ENCODE measurements at places on chromosomes 16 and 17.

DNA sequence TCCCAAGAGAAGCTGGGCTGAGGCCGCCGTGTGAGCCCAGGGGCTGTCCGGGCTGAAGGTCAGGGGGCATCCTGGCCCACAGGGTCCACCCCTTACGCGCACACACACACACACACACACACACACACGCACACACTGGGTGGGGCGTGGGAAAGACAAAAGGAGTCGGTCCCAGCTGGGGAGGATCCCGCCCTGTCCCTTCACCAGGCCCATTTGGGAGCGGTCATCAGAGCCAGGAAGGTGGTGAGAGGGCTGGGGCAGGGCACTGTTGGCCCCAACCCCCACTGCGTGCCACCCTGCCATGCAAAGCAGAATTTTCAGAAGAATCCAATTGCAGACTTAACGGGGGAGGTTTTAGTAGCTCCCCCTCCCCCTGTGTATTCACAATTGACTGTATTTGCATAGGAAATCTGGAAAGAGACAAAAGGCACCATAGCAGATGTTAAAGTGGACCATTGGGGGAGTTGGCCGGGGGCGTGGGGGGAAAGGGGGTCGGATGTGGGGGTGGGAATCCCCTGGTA is 11.3 kb upstream of the CD300A start:
- DNase-seq, result no peak

GRCh38 chr16:62280506-62280905 is 244.3 kb upstream of the CDH8 start:
- DNase-seq, result no peak

- no peak for DNase-seq
These were observed 1.8 kb downstream of the USP7 start for GRCh38 chr16:8961811-8962390.

- no peak for DNase-seq
These were observed 5.5 kb downstream of the MRPL28 start for GRCh38 chr16:364595-365491.

DNA sequence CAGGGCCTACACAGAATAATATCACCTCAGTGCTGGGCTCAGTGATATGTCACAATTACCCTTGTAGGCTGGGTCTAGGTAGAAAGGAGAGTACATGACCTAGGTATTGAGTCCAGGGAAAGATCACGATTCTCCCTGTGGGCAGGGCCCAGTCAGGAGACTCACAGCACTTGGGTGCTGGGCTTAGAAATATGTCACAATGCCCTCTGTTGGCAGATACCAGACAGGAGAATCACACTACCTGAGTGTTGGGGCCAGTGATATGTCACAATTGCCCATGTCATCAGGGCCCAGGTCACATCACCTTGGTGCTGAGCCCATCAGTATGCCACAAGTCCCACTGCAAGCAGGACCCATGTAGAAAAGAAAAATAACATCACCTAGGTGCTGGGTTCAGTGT is 2105.5 kb downstream of the TP53TG3F start:
- no peak for DNase-seq

DNA sequence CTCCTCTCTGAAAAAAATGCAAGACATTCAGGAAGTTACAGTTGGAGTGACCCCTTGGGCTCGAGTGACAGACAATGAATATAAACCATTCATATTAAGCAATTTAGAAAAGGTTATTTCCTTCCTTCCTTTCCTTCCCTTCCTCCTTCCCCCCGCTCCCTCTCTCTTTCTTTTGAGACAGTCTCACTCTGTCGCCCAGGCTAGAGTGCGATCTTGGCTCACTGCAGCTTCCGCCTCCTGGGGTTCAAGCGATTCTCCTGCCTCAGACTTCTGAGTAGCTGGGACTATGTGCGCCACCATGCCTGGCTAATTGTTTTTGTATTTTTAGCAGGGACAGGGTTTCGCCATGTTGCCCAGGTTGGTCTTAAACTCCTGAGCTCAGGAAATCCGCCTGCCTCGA is 13.2 kb downstream of the PSMD12 start:
- DNase-seq, result no peak

GRCh38 chr17:73933871-73934270 is 269.6 kb upstream of the RPL38 start:
- no peak for DNase-seq

DNA sequence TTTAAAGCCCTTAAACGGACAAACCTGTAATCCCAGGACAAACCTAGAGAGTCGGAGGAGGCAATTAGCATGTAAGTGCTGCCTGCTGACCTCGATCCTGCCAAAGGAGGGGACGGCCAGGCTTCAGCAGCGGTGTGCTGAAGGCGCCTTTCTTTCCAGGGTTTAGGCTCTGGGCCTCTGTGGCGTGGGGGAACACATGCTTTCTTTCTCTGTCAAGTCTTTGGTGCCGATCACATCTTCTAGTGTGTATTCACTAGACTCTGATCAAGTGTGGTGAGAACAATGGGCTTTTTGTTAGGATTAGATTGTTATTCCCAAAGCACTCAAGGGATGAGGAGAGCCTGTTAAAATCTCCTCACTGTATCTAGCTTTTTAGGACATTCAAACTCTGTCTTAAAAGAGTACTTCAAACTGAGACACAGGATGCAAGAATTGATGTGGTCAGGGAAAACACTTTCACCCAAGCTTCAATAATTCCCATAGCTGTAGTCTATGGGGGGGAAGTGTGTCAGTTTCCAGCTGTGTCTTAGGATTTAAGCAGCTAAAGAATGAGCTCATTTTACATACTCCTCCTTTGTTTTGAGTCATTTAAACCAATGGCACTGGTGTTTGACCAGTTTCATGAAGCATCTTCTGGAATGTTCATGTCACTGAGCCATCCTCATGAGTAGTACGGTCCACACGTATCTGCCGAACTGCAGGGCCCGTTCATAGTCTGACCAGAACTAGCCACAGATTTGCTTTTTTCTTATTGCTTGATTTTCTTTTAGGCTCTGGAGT is 51.2 kb downstream of the RPA1 start:
- DNase-seq, result no peak

DNA sequence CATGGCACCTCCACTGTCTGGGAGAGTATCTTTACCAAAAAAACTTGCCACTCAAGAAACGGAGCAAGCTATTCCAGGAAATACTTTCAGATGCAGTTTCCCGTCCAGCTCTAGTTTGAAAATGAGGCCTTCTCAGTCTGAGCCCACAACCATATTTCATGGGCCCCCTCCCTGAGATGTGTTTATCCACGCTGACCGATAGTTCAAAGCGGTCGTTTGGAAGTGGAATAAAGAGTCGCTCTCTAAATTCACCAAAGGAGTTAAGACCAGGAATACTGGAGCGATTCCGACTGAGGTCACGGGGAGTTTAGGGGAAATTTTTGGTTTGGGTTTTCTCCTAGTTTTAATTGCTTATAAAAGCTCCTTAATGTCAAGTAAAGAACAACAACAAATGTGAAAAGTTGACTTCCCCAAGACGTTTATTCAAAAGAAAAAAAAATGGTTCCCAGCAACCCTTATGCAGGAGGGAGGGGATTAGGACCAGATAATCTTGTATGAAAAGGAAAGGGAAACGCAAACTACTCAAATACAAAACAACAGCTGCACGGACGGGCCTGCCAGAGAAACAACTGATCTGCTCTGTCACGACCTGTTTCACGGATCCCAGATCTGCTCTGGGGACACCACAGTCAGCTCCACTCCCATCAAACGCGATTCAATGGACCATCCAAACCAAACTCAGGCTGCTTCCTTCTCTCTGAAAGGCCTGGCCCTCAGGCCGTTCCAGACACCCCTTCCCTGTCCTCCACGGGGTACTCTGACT is 77.1 kb downstream of the MRM3 start:
- no peak for DNase-seq

- DNase-seq, result no peak
These were observed 15.6 kb downstream of the WSCD1 start for GRCh38 chr17:6085812-6086211.

- no peak for DNase-seq
These were observed 155.8 kb upstream of the NETO2 start for GRCh38 chr16:47299587-47299986.

GRCh38 chr17:2909175-2909845 is 113.1 kb downstream of the RAP1GAP2 start:
- DNase-seq, result no peak

DNA sequence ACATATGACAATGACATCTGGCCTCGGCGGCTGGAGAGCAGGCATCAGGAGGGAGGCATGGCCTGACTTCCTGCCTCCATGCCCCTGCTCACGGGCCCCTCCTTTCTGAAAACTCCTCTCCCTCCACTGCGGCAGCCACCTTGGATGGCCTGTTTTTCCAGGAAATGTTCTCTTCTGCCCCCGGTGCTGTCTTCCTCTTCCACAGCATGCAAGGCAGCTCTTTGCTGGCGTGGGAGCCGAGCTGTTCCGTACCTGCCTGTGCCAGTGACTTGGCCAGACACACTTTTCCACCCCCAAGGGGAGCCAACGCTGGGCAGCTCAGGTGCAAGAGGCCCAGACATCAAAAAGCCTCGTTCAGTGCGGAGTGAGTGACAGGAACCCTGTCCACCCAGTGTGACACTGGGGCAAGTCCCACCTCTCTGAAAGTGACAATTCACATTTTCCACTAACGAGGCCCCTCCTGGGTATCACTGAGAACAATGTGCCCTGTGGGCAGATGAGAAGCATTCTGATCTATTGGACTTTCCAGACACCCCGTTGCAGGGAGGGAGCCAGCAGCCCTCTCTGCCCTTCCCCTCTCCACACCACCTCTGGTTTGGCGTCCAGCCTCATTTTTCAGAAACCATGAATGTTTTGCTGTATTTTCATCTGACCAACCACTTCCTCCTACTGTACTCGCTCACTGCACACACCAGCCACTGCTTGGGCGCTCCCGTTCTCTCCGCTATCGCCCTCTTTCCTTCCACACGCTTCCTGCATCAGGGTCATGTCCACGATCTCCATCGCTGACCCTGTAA is 31.2 kb downstream of the NSMCE1 start:
- DNase-seq, result peak; percentile 41

GRCh38 chr17:4256952-4257351 is 6.8 kb downstream of the ANKFY1 start:
- DNase-seq, result no peak

DNA sequence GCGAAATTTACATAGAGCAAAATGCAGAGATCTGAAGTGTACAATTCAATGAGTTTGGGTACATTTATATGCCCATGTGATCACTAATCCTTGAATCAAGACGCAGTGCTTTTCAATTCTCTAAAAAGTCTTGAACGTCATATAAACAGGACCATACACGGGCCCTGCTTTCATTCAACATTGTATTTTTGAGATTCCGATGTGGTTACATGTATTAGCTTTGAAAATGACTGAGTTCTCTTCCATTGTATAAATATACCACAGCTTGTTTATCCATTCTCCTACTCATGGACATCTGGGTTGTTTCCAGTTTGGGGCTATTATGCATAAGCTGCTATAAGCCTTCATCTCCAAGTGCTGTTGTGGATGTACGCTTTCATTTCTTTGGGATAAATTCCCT is 45.5 kb downstream of the ZCCHC14 start:
- no peak for DNase-seq

- DNase-seq, result no peak
These were observed 508 bp downstream of the FLCN start for GRCh38 chr17:17236295-17237025.

- peak; percentile 11 for DNase-seq
These were observed 387 bp downstream of the MSI2 start for GRCh38 chr17:57256708-57257112.

DNA sequence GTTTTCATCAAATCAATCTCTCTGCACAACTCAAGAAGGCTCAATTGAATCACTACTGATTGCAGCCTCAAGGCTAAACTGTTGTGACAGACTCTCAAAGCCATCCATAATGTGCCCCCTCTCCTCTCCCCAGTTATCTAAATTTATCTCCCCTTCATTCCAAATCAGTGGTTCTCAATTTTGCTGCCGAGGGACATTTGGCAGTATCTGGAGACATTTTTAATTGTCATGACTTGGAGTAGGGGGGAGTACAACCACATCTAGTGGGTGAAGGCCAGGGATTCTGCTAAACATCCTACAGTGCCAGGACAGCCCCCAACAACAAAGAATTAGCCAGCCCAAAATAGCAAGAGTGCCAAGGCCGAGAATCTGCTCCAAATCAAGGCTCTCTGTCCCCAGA is 9.1 kb downstream of the USP31 start:
- no peak for DNase-seq

DNA sequence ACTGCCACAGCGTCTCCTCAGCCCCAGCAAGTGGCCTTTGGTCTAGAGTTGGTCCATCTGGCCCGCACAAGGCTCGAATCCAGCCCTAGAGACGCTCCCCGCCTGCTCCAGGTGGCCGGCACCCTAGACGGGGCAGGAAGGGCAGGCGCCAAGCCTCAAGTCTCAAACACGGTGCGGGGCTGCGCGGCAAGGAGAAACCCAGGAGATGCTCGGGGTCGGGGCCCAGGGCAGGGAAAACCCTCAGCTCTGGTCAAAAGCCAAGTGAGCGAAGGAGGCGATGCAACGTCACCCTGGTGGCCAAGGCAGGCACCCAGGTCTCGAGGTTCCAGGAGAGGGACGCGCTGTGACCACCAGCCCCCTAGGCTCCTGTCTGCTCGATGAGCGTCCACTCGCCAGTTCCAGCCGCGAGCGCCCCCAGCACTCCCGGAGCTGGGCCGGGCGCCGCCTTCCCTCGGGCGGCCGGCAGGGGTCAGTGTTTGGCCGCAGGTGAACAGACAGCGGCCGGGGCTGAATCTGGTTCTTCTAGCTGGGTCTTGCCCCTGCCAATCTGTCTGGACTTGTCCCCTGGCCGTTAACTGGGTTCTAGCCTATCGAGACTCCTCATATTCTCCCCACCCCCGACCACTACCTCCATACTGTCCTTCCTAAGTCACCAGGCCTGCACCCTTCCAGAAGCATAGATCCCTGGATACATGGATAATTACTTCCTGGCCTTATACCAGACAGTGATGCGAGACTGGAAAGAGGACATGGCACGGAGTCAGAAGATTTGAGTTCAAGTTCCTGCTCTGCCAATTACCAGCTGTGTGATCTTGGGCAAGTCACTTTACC is 44.0 kb downstream of the PRAC1 start:
- DNase-seq, result peak; percentile 51

DNA sequence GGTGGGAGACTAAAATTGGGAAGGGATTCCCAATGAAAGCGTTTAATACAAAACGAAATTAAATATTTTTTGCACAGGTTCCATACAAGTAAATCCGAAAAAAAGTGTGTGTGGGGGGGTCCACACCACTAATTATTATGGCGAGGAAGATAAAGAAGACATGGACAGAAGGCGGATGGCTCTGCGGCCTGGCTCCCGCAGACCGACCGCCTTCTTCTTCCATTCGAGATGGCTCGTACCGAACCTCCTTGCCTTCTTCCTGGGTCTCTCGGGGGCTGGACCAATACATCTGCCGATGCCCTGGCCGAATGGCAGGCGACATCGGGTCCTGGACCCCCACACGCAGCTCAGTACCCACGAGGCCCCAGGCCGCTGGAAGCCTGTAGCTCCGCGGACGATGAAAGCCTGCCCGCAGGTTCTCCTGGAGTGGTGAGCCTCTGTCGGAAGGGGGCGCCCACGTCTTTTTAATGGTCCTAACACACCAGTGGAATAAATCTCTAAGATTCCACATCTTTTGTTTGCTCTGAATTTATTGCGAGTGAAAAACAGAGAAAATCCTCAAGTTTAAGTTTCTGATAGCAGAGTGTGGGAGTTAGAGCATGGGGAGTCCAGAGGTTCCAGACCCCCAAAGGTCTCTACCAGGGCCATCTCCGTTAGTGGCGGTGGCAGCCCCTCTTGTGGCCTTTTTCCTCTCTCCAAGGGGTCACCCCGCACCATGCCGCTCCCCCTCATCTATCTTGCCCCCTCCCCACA is 1.4 kb downstream of the PRAC2 start:
- peak; percentile 70 for DNase-seq

All from activated CD4-positive, CD25-positive, alpha-beta regulatory T cell (primary cell).